ENCODE measurements at places on chromosomes 1 and 21.

DNA sequence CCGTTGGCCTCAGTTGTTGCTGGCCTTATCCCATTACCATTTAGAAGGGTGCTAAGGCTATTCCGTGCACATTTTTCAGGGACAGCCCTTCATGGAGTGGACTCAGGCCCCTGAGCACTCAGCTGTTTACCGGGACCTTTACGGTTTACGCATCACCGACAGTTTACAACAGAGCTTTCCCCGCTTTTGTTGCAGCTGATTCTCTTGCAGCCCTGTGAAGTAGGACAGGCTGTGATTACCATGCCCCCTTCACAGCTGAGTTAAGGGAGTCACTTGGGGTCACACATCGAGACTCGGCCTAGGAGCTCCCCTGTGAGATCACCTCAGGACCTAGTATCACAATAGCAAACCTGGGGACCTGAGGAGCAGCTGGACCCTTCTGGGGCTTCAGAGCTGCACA, 41.9 kb downstream of the PTPRF start:
- no peak for DNase-seq

- peak; percentile 34 for DNase-seq
These were observed 40.6 kb upstream of the RAB4A start for GRCh38 chr1:229230140-229230892.

- no peak for DNase-seq
These were observed 1.5 kb downstream of the APOBEC4 start for GRCh38 chr1:183651612-183652011.

- peak; percentile 98 for DNase-seq
These were observed 81.2 kb upstream of the F3 start for GRCh38 chr1:94622757-94623156.

DNA sequence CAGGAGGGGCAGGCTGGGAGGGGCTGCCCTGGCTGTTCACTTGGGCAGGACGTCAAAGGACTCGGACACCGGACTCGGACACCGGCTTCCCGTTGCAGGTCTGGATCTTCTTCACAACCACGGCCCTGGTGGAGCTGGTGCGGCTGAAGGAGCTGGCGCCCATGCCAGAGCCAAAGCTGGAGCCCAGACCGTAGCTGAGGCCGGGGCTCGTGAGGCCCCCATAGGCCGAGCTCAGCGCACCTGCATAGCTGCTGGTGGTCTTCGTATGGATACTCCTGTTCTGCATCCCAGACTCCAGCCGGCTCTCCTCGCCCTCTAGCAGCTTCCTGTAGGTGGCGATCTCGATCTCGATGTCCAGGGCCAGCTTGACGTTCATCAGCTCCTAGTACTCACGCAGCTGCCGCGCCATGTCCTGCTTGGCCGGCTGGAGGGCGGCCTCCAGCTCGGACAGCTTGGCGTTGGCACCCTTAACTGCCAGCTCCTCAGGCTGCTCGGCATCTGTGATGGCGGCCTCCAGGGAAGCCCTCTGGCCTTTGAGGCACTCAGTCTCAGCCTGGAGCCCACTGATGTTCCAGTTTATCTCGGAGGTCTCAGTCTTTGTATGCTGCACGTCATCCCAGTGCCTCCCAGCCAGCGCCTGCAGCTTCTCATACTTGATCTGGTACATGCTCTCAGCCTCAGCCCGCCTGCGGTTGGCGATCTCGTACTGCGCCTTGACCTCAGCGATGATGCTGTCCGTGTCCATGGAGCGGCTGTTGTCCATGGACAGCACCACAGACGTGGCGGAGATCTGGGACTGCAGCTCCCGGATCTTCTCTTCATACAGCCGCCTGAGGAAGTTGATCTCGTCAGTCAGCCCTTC, 15.1 kb upstream of the KLF17 start:
- DNase-seq: no peak

DNA sequence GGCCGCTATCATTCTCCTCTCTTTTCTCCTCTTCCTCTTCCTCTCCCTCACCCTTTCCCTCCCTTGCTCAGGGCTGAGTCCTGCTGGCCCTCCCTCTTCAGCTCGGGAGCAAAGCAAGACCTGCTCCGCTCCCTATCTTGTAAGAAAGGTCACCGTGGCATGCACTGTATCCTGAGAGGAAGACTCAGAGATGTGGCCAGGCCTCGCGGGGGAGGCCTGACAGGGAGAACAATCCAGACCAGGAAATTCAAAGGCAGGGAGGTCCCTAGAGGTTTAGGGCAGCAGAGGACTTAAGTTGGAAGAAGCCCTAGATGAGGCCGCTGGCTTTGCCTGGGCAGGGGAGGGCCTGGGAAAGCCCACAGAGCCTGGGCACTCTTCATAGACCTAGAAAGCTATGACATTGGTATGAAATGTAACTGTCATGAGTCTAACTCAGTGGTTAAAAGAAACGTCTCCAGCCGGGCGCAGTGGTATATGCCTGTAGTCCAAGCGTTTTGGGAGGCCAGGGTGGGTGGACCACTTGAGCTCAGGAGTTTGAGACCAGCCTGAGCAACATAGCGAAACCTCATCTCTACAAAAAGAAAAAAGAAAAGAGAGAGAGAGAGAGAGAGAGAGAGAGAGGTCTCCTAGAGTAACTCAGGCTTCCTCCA, 14.6 kb upstream of the PTAFR start:
- DNase-seq: no peak

DNA sequence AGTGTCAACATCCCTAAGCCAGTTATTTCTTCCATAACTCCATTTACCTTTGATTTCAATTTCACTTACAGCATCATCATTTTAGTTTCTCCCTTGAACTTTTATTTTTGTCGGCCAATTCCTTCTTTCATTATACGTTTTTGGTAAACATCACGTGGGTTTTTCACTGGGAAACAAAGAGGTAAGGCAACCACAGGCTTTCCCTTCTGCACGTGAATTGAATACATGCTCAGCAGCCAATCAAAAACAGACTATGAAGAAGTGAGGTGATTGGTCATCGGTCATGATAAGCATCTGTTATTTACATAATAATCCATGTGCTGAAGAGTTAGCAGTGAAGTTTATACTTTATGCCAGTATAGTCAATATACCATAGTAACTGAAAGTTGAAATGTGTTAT, 98.7 kb downstream of the NCAM2 start:
- DNase-seq: peak; percentile 40

- peak; percentile 98 for DNase-seq
These were observed 115.0 kb downstream of the TGFB2 start for GRCh38 chr1:218459878-218460711.

DNA sequence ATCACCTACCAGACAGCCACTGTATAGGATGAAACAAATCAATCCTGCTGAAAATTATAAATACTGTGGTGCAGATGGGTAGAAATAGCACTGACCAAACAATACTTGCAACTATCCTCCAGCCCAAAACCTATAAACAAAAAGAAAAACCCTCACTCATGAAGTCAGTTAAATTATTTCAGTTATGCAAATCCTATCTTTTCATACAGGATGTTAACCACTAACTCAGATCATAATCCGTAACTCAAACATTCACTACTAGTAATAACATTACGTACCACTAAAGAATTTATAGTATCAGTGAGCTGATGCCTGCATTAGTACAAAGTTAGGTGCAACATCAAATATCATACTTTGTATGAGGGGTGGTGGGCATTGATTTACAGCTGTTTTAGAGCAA, 2.6 kb downstream of the NDC1 start:
- DNase-seq: peak; percentile 38

DNA sequence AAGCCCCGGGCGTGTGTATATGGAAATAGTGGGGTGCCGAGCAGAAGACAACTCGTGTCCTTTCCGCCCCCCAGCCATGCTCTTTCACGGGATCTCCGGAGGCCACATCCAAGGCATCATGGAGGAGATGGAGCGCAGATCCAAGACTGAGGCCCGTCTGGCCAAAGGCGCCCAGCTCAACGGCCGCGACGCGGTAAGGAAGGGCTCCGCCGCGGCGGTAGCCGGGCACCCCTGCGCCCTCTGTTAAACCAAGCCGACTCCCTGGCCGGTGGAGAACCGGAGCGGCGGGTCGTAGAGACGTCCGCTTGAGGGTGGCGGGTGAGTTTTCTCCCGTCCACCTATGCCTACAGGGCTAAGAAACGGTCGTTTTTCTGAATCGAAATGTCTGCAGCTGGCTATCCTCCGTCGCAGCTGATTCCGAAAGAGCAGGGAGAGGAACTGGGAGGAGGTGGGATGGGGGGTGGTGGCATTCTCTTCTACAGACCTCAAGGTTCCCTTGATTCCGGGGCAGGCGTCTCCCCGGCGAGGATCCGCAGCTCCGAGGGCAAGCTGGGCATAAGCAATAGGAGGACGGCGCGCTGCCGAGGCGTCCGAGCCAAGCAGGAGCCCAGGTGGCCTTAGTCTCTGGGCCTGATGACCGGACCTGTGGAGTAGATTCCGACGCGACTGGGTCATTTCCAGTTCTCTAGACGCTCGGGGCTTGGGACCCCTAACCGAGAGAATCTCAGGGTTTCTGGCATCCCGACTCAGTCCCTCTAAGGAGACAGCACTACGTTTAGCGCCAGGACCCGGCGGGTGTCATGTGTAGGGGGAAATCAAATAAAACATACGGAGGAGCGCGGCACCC, 856 bp downstream of the LHX9 start:
- DNase-seq: peak; percentile 58

DNA sequence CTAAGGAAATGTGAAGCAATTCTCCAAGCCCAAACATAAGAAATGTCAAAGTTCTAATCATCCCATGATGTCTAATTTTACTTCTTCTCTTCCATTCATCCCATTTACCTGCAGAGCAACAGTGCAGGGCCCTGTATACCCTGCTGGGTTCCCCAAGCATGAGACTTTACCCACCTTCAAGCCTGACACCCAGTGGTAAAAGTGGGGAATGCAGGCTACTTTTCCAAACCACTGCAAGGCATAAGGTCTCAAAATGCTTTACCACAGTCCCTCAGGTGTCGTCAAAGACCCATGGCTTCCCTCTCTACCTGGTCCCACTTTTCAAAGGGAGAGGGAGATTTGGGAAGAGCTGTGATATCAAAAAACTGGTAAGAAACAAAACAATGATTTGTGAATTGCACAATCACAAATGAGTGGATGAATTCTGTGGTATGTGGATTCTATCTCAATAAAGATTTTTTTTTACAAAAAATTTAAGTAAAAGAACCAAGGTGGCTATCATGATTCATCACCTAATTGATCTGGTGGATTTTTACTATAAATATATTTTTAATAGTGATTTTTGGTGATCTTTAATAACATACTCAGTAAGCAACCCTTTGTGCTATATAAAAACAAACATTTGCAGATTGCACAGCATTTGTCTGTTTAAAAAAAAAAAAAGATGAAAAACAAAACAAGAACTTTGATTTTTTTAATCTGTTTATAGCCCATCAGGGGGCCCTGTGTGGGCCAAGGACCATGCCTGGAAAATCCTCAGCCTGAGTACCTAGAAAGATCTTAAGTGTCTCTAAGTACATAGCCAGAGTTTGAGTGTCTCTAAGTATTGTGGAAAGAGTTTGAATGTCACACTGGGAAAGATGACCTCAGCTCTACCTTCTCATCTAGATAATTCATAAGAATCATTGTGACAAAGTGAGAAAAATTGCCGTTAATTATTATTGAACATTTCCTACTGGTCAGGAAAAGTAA, 73.1 kb upstream of the GJB5 start:
- DNase-seq: peak; percentile 47

- DNase-seq: peak; percentile 37
These were observed 150.9 kb downstream of the NTMT2 start for GRCh38 chr1:170296642-170297041.

DNA sequence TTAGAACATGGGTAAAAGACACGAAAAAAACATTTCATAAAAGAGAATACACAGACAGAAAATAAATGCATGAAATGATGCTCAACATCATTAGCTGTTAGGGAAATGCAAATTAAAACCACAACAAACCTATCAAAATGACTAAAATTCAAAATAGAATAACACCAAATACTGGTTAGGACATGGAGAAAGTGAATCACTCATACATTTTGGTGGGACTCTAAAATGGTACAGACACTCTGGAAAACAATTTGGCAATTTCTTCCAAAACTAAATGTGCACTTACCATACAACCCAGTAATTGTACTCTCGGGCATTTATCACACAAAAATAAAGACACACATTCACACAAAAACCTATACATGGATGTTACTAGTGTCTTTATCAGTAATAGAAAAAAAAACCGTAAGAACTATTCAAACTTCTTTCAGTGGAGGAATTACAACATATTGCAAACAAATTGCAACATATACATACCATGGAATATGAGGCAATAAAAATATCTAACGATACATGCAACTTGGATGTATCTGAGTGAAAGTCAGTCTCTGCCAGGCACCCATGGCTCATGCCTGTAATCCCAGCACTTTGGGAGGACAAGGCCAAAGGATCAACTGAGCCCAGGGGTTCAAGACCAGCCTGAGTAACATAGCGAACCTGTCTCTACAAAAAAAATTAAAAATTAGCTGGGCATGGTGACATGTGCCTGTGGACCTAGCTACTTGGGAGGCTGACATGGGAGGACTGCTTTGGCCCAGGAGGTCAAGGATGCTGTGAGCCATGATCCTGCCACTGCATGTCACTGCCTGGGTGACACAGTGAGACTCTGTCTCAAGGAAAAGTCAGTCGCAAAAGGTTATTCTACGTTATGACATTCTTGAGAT, 19.6 kb downstream of the HSF2BP start:
- no peak for DNase-seq

DNA sequence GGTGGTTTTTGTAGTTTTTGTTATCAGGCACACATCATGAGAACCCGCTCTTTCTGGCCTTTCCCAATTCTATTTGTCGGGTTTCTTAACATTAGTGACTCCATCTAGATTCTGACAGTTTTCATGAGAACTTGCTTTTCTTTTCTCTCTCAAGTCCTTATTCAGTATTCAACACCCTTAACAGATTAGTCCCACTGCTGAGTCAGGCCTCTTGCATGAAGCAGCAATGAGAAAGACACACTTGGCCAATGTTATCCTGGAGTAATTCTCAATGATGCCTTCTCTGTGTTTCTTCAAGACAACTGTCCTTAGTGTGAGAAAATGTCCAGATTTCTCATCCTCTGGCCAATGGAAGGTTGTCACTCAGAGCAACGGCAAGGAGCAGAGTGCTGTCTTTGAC, 11.3 kb downstream of the FMO2 start:
- DNase-seq: no peak

DNA sequence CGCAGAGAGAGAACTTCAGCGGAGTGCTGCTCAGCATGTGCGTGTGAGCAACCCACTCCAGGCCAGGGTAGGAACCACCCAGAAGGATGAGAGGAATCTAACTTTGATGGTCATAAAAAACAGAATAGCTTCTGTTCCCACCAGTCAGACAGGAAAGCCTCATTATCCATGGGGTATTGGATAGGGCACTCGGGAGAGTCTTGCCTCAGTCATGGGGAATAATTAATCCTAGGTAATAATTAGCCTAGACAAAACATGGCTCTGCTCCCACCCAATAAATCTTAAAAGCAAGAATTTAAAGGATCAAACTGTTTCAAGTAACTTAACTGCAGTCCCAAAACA, 35.3 kb downstream of the LDLRAD1 start:
- no peak for DNase-seq

GRCh38 chr21:26224366-26224765, 53.8 kb upstream of the APP start:
- DNase-seq: no peak

GRCh38 chr21:39326607-39327307, 13.3 kb upstream of the BRWD1 start:
- no peak for DNase-seq

- DNase-seq: no peak
These were observed 37.4 kb downstream of the CLCC1 start for GRCh38 chr1:108925920-108926319.
